ENCODE measurements at places on chromosomes 6 and 20. TPM values are rescaled to one million over a fixed set of nuclear protein-coding genes. Genes with fewer than 3 reads are reported as not detected.

DNA sequence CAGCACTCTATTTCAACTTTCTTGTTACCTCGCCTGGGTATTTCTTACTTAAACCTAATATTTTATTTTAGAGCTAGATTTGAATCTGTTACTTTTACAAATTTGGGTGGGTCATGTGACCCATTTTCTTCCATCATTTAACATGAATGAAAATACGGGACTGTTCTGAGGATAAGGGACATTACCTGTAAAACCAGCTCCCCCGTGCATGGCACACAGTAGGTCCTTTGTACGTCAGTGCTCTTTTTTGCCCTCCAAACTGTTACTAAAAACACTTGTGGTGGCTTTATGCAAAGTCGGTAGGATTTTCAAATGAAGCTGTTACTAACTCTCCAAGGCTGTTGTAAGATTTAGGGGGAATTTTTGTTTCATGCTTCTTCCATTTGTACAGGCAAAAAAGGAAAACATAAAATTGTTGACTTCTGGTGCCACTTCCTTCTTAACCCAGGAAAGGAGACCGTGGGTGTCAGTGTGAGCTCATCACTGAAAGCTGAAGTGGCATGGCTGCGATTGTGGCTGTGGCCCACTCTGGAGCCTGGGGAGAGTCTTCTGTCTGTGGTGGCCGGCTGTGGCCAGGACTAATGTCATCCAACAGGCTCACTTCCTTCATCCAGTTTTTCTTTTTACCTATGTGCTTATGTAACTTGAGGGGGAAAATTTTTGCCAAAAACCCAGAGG lies 40.2 kb upstream of the PXDC1 start:
- no peak for DNase-seq

DNA sequence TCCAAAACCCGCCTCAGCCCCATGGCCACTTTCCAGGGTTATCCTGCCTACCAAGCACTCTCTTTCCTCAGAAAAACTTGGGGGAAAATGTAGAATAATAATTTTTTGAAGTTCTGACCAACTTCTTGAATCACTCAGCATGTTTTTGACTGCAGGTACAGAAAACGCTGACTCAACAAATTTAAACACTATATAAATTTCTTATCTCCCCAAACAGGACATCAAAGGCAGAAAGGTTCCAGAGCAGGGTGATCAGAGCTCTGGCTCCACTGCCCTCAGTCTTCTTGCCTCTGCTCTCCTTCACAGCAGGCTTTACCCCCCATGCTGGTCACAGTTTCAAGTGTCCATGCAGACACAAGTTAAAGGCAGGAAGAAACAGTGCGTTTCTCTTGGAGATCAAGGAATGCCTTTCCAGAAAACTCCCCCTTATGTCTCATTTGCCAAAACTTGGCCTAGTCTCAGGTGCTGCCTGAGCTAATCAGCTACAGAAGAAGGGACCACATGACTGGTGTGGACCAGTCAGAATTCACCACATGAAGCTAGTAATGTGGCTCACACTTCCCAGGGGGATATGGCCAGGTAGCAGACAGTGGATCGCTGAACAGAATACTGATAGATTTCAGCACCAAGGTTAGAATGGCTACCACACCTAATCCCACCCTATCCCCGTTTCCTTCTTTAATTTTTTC lies 24.4 kb upstream of the SLC17A3 start:
- DNase-seq: no peak

SMAP1 gene
- total RNA-seq: 23.5 TPM

SLC44A4 gene
- total RNA-seq: not detected

Measured in omental fat pad (tissue), 4 donors.